ENCODE measurements at places on chromosomes 5 and 9.
A peak's percentile ranks its signal among the peaks of the same experiment; 100 is the strongest.

GRCh38 chr9:93110311-93110855 lies 14.4 kb downstream of the CARD19 start:
- DNase-seq = no peak

GRCh38 chr5:158522776-158523175 lies 576.9 kb downstream of the EBF1 start:
- DNase-seq = peak; percentile 10

DNA sequence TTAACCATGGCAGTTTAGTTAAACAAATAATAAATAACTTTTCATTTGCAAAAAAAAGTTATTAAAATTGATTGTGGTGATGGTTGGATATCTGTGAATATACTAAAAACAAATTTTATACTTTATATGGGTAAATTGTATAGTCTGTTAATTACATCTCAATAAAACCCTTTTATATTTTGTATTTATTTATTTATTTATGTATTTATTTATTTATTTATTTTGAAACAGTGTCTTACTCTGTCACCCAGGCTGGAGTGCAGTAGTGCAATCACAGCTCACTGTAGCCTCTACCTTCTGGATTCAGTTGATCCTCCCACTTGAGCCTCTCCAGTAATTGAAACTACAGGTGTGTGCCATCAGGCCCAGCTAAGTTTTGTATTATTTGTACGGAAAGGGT lies 52.4 kb downstream of the OTP start:
- no peak for DNase-seq

DNA sequence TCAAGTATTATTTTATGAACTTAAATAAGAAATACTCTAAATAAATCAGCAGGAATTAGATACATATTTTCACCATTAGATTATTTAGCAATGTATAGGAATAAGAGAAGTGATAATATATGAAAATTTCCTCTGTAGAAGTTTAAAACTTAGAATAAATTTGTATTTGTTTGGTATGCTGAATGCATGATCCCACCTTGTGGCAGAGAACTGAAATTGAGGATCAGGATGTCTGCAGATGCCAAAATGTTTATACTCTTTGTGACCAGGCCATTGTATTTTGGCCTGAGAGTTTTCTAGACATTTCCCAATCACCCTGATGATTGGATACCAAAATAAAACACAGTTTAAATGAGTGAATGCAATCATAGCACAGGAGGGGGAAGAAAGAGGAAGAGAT lies 6.3 kb downstream of the TYRP1 start:
- DNase-seq = peak; percentile 62

DNA sequence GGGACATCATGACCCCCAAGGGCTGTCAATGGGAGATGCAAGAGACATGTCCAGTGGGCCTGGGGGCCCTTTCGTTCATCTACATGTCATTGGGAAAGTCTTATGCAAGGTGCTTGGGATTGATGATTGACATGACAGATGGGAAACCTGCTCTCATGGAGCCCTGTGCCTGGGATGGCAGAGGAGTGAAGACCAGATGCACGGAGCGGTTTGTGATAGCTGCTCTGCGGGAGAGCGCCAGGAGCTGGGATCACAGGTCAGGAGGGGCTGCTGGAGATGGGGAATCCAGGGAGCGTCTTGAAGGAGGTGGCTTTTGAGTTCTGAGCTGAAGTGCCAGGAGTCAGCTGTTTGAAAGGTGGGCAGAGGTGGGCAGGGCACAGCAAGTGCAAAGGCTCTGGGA lies 104.3 kb downstream of the FGF18 start:
- DNase-seq = no peak

GRCh38 chr9:109166771-109167601 lies at the start of gene FRRS1L:
TSS of gene FRRS1L (minus strand) at chr9:109167249. CDS start at chr9:109167138, 111 bp downstream.
- DNase-seq = no peak

GRCh38 chr5:168714046-168714445 lies 134.9 kb upstream of the PANK3 start:
- DNase-seq = no peak

DNA sequence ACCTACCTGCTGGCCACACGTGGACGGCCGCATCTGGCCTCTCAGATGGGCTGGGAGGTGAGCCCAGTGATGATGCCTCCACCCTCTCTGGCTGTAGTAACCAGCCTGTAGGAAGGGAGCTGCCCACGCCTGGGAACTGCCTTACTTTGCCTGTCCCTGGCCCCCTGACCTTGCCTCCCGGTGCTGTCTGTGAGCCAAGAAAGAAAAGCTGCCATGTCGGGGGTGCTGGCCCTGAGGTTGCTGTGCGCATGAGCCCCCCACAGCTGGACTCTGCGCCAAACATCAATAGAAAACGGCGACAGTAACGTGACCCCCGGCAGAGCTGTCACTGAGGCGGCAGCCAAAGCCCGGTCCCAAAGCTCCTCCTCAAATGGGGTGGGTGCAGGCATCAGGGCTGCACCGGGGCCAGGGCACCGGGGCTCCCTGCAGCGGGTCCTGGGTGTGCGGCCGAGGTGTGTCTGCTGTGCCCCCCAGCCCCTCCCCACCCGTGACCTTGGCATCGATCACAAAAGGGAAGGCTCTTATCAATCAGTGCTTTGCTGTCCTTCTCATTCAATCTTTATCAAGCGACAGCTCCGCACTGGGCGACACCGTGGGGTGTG lies 15.3 kb upstream of the SLC9A3 start:
- no peak for DNase-seq

DNA sequence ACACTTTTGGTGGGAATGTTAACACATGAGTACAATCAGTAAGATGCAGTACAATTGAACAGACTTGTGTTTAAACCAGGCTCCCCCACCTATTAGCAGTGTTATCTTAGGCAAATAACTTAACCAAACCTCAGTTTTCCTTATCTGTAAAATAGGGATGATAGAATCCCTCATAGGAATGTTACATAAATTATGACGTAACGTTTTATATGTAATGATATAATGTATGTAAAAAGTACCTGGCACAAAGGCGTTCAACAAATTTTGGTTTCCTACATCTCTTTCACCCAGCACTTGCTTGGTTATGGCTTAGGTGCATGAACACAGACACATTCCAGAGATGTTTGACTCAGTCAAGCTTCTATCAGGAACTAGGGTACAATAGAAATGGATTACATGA lies 26.7 kb upstream of the IL33 start:
- DNase-seq = no peak
